Activated naive CD8-positive, alpha-beta T cell treated with anti-CD3 and anti-CD28 coated beads for 36 hours (primary cell): ENCODE measurements at places on chromosomes 16 and 17.

GRCh38 chr17:72407336-72407909 is 286.6 kb downstream of the SOX9 start:
- no peak for DNase-seq

GRCh38 chr16:20707461-20707860 is 10.0 kb upstream of the ACSM1 start:
- no peak for DNase-seq

DNA sequence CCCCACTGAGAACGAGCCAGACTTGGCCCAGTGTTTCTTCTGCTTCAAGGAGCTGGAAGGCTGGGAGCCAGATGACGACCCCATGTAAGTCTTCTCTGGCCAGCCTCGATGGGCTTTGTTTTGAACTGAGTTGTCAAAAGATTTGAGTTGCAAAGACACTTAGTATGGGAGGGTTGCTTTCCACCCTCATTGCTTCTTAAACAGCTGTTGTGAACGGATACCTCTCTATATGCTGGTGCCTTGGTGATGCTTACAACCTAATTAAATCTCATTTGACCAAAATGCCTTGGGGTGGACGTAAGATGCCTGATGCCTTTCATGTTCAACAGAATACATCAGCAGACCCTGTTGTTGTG is 631 bp downstream of the BIRC5 start:
- no peak for DNase-seq

DNA sequence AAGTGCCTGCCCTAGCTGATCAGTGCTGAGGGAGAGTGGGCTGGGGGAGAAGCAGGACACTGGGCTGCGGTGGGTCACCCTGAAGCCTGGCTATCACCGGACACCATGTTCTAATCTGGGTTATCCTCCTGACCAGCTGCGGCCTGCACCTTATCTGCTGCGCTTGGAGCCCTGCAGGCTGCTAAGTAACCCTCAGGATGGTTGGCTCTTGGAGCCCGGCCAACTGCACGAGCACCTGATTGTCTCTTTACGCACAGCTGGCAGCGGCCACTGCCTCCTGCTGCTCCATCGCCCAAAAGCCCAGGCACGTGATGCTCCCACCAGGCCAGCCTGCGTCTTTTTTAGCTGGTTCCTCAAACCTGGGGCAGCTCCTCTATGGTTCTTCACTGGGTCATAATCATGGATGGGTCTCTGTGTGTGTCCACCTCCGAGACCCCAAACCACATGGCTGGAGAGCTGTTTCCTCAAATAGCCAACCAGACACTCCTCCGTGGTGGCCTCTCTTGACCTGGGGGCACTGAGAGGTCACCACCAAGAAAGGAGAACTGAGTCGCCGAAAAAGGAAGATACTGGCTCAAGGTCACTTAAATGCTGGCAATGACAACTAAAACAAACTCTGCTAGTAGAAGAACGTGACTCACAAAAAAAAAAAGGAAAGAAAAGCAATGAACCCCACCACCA is 21.7 kb downstream of the SPHK1 start:
- no peak for DNase-seq

DNA sequence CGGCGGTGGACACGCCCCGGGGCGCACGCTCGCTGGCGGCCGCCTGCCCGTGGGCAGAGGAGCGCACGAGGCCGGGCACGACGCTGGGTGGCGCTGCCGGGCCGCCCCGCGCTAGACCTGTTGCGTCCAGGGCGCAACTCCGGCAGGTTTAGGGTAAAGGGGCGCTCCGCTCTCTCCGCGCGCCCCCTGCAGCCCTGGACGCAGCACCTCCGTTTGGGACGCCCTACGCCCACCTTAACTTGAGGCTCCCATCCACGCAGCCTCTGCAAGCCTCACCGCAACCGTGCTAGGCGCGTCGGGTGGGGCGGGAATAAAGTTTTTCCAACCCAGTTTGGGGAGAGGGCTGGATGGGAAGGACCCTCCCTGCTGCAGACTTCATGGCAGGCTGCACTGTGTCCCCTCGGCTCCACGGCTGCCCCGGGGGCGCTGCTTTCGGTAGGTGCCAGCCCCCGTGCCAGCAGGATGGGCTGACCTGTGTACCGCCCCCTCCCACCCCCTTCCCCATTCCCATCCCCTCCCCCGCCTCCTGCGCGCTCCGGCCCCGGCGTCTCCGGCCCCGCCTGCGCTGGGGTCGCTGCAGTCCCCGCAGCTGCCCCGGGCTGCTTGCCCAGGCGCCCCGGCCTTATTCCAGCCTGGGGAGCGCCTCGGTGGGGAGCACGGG is at the start of gene SYT17:
SYT17 (plus strand) TSS at position 531 of the 661 bp plus-strand sequence. CDS start 407 bp downstream, outside the sequence.
- peak; percentile 62 for DNase-seq

- DNase-seq: no peak
Observed at GRCh38 chr17:13266606-13267005, 248.8 kb upstream of the ELAC2 start.

DNA sequence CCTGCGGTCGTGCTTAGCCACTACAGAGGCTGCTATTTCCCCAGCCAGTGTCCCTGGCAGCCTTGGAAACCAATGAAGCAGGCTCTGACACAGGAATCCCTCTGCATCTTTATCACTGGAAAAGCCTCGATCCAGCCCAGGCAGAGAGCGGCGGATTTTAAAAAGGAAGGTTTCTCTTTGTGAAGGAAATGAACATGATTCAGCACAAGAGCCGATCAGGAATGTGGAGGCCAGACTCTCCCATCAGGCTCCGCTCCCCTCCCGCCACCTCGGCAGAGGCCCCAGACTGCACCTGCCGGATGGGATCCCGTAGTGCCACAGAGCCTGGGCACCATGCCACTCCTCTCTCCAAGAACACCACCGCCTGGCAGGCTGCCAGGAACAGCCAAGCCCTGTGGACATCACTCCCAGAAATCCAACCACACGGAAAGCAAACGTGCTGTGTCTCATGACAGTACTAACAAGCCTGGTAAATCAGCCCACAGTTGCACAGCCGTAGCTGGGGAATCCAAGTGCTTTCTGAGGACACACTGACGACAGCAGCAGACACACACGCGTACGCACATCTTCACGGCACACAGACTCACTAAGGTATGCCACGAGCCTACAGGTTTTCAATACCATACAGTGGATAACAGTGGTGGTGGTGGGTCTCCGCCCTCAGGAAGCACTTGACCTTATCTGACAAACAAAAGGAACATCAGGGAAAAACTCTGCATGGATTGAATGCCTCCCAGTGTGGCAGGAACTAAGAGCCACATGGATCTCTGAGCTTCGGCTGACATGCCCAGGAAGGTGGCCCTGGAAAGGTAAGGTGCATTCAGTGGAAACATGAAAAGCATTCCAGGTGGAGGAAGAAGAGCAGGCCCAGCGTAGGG is 5.4 kb downstream of the LRRC75A start:
- no peak for DNase-seq

- DNase-seq: peak; percentile 45
Observed at GRCh38 chr16:27245276-27246172, 23.0 kb downstream of the NSMCE1 start.

DNA sequence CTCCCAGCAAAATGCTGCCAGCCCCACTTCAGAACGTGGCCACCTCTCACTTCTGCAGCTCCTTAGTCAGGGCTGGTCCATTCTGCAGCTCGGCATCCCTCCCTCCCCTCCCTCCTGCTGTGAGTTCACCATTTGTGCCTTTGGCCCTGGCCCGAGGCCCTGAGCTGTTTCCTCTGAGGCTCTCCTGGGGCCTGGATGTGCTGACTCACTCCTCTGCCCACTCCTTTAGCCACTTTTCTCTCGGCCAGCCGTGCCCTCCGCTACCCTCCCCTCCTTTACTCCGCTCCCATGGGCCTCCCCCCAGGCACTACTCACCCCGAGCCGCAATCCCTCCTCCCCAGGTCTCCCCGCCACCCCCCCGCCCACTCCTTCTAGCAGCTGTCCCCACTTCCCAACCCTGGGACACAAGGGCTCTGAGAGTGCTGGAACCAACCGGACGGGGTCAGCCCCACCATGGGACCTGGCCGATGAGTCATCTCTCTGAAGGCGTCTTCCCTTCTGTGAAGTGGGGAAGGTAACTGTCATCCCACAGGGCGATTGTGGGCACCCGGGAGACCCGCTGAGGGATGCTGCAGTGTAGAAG is 11.5 kb downstream of the KCNG4 start:
- DNase-seq: no peak

DNA sequence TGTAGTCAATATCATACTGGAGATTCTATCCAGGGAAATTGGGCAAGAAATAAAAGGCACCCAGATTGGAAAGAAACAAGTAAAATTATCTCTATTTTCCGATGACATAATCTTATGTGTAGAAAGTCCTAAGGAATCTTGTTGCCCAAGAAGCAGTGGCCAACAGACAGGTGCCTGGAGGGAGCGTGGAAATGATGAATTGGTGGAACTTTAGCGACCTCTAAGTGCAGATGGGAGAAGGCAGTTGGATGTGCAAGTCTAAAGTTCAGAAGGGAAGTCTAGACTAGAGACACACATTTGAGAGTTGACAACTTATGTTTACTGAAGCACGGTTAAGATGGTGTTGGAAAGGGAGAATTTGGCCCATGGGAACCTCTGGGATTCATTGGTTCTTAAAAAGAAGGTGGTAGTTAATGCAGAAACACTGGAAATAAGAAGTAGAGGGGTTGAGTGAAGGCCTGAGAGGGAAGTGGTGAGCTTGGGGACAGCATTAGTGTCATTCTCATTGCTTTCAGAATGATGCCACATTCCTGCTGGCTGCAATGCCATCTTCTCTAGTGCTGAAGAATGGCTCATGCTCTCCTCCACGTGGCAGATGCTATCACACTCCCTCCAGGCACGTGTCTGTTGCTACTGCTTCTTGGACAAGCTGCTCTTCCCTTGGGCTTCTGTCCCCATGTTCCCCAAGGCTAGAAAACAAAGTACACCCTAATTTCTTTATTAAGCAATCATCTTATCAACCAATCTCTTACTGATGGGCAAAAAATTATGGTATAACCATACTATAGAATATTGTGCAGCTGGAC is 24.0 kb downstream of the TAT start:
- no peak for DNase-seq

DNA sequence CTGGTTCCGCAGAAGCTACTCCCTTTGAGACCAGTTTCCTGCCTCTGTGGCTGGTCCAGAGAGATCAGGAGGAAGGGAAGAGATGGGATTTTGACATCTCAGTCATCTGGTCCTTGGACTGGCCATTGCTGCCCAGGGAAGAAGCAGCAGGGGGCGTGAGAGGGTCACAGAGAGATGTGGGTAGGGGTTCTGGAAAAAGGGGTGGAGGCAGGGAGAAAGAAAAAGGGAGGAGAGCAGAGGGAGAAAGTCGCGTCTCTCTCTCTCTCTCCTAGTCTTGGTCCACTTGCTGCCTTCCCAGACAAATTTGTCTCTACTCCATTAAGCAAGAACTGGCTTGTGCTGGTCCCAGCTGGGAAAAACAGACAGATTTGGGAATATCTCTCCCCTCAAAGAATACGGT is 4.4 kb downstream of the SHBG start:
- DNase-seq: no peak

DNA sequence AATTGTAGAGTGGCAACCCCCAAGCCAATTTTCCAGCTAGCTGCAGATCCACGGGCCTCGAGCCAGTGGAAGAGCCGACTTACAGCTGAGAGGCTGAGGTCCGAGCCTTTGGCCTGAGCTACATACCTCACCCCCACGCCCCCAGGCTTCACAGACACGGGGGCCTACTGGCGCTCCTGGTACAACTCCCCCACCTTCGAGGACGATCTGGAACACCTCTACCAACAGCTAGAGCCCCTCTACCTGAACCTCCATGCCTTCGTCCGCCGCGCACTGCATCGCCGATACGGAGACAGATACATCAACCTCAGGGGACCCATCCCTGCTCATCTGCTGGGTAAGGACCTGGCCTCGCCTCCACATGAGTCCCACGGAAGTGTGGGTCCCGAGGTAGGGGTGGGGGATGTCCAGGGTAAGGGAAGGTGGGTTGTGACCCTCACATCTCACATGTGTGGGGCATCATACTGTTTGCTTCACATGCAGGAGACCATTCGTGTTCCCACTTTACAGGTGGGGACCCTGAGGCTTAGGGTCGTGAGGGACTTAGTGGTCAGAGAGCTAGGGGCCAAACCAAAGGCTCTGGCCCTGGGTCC is 3.4 kb downstream of the ACE start:
- no peak for DNase-seq

- no peak for DNase-seq
Observed at GRCh38 chr16:75488322-75488721, 6.9 kb downstream of the CHST6 start.

- no peak for DNase-seq
Observed at GRCh38 chr16:76756423-76756822, 434.6 kb upstream of the MON1B start.

GRCh38 chr17:32988481-32989101 is 3.1 kb upstream of the SPACA3 start:
- no peak for DNase-seq

DNA sequence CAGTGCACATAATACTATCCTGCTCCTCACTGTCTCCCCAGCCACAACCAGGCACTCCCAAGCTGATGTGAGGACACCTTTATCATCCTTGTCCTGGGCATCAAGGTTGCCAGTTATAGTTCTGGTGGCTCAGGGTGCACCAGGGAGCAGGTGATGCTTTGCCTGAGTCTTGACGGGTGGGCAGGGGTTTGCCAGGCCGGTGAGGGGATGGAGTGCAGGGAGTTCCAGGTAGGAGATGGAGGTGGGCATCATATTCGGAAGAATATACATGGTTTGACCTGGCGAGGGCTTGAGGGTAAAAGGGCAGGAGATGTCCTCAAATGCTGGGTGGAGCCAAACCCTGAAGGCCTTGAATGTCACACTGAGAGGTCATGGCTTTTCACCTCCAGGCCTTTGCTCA is 115.8 kb upstream of the CRHR1 start:
- no peak for DNase-seq

GRCh38 chr16:87618216-87618615 is 15.9 kb downstream of the JPH3 start:
- DNase-seq: no peak

GRCh38 chr16:20306401-20306800 is 20.9 kb downstream of the GP2 start:
- DNase-seq: no peak

DNA sequence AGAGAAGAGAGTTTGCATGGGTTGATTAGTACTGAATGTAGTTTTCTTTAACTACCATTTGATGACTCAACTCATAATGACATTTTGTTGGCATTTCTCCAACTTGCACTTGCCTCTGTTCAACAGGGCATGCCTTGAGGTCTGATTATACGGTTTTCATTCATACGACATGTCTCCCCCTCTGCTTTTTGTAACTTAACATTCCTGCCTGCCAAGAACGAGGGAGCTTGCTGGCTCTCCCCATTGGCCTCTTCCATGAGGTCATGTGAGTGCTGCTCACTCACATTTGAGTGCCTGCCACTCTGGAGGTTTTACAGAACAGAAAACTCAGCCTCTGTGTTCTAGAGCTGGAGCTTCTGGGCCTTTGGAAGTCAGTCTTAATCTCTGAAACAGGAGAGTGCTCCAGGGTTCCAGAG is 19.7 kb downstream of the MAP2K6 start:
- DNase-seq: no peak

- DNase-seq: no peak
Observed at GRCh38 chr17:10777131-10777807, 26.6 kb downstream of the TMEM238L start.

GRCh38 chr16:88938777-88939244 is 38.2 kb downstream of the CBFA2T3 start:
- DNase-seq: no peak
